Head of caudate nucleus (tissue), 42 donors: ENCODE measurements at places on chromosomes 7 and 10.

DNA sequence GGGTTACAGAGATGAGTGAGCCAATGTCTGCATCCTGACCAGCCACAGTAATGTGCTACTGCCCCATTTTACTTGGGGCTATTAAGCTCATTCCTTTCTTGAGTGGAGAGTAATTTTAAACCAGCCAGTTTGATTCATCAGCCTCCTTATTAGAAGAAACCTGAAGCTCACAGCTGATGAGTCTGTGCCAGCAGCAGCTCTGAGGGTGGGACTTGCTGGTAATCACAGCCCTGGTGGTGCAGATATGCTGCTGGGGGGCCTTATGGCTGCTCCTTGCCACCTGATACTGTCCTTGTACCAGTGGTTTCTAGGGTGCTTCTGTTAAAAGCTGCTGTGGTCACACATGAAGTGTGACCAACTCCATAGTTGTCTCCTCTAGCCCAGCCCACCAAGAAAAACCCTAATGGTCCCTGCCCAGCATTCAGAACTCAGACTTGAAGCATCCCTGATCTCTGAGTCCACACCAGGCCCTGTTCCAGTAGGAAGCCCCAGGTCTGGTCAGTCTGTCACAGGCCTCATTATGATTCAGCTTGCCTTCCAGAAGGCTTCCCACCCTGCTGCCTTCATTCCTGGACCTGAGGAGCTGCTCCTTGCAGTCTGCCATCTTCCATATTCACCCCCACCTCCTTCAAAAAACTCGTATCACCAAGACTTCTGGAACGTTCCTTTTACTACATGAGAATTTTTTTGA, 28.9 kb upstream of the RBM20 start:
- DNase-seq, result no peak

DNA sequence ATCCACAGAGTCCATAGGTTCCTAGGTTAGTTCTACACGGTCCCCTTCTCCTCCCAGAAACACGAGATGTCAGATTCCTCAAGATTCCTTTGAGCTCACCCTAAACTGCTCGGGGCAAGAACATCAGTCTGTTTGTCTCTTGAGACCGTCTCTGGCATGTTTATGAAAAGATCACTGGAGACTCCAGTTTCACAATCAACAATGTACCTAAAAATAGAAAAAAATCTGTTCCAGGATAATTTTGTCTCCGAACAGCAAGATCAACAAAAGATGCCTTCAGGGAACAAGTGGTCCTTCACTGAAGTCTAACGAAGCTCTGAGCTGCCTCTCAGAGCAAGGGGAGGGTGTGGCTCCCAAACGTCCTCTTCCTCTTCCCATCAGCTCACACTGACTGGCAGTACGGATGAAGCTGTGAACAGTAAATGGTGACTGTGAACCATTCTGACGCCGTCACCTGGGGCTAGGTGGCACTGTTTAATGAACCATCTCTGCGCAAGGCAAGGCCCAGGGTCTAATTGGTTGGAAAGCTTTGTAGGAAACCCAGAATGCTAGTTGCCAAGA, 156.2 kb upstream of the LYZL1 start:
- no peak for DNase-seq

DNA sequence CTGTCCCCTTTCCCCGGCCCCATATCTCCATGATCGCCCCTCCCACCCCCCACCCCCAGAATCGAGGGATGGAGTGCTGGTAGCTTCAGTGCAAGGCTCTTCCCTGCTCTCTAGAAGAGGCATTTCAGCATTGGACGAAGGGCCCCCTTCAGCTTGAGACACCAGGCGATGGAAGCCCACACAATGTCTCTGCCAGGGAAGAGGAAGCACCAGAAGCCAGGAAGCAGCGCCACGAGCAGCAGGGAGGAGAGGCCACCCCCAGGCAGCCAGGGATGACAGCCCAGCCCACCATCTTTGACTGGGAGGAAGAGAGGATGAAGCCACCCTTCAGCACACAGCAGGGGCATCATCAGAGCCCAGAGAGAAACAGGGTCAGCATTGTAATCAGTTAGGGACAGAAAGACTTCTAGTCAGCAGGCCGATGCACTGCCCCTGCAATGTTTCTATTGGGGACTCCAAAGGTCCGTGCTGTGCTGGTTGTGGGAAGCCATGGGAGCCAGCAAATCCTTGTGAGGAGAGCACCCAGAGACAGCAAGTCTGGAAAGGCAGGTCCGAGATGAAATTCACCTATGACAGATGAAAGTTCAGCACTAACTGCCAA, 15.7 kb downstream of the TMEM72 start:
- DNase-seq, result no peak

DNA sequence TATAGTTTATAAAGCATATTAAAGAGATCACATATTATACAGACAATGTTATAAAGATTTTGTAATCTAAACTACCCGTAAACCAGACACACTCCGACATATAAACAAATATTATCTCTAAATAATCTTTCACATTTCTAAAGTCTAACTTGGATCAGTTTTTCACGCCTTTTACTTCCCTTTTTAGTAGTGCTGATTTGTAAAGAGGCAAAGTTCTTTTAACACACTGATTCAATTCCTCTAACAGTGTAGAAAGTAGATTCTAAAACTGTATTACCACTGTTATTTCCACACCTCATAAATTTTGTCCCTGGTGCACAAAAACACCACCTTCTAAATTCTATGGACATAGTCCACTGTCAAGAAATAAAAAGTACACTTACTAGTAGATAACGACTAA, 230.9 kb downstream of the DOCK4 start:
- DNase-seq, result no peak

DNA sequence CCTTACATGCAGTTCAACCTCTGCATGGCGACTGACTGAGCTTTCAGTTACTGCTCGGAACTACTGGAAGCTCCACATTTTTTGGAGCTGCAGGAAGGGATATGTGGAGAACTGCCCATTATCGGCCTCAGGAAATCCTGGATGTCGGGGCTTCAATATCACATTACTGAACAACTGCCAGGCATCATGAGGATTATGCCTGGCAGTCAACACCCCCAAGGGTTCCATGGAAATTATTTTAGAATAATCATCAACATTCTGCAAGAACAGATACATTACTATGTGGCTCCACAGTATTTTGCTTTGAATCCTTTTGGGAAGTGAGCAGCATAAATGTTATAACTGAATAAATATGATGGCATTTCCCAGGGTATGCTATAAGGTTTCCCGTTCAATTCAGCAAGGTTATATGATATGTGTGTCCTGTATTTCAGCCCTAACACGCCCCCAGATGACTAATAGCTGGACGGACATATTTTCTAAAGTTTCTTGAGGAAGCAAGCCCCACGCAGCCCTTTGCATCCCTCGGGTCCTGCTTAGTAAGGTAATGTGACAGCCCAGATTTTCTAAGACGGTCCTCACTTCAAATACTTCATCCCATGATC, 53.0 kb upstream of the OPALIN start:
- no peak for DNase-seq

DNA sequence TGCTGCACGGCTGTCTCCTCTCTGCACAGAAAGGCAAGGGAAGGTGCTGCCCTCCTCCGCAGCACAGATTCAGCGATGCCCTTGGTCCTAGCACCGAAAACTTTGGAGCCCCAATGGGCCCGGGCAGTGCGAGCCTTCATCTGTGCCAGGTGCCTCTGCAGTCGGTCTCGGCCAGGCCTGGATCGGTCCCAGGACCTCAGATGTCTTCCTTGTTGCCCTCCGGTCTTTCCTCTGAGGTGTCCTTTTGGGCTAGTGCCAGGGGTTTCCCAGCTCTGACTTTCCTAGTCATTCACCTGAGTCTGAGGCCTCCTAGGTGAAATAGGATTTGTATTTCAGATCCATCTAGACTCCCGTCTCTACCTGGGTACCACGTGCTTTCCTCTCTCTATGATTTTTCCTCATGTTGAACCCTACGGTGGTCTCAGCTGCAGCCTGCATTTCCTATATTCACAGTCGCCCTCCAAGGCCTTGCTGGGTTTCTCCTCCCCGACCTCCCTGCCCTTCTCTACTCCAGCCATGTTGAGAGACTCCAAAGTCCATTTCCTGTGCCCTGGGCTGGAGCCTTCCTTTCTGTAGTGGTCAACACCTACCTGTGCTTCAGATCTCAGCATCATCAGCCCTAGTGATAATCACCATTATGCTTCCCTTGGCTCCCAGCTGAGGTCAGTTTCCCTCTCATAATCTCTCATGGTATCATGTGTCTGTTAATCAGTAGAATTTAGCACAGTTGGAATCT, 92.0 kb upstream of the PRSS58 start:
- no peak for DNase-seq

DNA sequence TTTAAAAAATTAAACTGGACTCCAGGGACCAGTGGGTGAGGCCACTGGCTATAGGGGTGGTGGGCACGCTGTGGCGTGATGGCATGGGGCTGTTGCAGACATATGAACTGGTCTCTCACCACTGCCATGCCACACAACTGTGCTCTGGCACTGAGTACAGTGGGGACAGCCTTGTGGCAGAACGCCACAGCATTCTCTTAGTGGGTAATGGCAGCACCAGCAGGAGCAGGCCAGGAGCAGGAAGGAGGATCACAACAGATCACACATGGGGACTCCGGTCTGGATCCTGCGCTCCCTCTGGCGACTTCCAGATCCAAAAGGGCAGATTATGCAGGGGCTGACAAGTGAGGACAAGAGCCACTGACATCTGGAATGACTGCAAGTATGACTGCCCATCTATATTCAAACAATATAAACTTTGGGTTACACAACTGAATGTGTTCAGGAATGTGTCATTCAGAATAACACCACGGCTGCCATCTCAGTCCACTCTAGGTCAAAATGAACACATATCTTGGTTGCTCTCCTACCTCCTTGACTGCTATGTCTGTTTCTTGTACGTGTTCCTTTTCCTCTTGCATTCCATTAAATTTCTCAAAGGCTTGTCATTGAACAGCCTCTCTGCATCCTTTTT, 176.0 kb downstream of the KMT2E start:
- no peak for DNase-seq

DNA sequence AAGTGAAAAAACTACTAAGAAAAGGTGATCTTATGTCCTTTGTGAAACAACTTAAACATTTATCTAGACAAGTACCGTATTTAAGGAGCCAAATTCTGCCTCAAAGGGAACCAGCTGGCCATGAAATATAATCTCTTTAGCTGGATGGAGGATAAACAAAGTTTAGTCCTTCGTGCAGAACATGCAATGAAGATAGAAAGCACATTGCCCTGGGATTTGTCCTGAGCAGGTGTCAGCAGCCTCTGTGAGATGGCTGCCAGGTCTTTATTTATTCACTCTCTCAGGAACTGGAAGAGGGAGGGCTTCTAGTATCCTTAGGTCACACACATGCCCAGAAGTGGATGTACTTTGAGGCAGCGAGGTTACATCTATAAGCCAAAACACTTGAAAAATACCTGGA, 57.4 kb upstream of the CASD1 start:
- no peak for DNase-seq

GRCh38 chr7:38171623-38172391, 6.2 kb upstream of the STARD3NL start:
- DNase-seq, result no peak
